ENCODE measurements at places on chromosomes 1 and 21. TPM values are rescaled to one million over a fixed set of nuclear protein-coding genes. Genes with fewer than 3 reads are reported as not detected.

DNA sequence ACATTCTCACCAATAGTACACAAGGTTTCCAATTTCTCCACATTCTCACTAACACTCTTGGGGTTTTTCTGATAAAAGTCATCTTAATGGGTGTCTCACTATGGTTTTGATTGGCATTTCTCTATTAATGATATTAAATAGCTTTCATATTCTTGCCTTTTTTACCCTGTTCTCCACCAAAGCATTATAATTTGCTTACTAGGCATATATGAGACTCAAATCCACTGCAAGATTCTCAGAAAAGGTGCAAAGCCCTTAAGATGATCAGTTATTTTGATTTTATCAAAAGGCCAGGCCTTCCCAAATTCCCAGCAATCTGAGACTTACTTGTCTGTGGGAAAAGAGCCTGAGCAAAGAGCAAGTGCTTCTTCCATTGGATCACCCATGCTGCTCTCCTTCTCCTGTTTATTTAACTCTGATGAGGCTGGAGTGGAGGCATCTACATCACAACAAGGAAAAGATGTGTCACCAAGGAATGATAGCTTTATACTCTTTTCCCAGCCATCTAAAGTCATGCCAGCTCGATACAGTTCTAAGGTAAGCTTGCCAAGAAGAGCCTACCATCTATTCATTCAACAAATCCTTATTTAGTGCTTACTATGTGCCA is 24.6 kb downstream of the CLSPN start:
- H3K27me3 ChIP-seq = no peaks in the 10 kb centered on the region
- H3K4me1 ChIP-seq = no peaks in the 10 kb centered on the region
- no peaks in the 10 kb centered on the region for H3K36me3 ChIP-seq
- DNase-seq = no peak
- H3K4me3 ChIP-seq = no peak overlapping the region
- H3K27ac ChIP-seq = no peak overlapping the region

DNA sequence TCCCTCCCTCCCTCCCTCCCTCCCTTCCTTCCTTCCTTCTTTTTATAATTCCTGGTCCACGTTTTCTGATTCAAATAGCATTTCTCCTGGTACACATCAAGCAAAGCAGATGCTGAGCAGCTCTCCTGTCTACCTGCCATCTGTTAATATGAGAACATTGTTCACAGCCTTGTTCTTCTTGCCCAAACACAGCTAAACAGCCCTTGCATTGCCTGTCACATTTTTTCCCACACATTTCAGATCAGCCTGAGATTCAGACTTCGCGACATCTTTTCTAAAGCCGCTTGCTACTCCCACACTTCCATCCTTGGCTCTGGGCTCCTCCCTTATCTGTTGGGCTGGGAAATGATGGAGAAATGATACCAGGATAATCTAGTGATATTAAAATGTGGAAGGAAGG is 200.5 kb downstream of the PCP4 start:
- no peaks in the 10 kb centered on the region for H3K36me3 ChIP-seq
- no peak overlapping the region for H3K27ac ChIP-seq
- H3K27me3 ChIP-seq = no peaks in the 10 kb centered on the region
- no peaks in the 10 kb centered on the region for H3K4me1 ChIP-seq

DNA sequence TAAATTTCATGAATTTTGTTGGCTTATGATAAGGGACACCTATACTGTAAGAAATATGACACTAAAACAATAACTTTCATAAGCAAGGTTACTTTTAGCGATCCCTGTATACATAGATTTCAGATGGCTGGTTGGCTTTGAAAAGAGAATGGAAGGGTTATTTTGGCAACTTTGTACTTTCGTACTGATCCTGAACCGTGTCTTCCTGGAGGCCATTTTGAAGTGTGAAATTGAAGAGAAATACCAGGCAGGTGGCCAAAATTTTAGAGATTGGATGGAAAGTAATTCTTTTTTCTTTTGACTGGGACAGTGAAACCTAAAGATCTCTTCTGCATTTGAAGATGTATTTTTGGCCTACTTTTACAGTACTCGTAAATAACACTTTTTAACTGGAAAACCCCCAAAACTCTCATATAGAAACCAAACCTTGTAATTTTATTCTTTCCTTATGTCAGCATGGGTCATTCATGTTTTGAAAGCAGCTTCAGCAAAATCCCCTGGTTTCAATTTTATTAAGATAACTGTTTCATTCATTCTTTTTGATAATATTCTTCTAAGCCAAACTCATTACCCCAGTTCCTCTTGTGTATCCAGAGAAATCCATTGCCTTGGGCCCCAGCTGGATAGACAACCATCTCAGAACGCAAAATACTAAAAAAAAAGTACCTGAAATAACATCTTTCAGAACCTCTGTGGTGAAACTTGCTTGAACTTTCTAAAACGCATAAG is 38.4 kb upstream of the ZNF281 start:
- no peak overlapping the region for H3K4me3 ChIP-seq
- no peaks in the 10 kb centered on the region for H3K4me1 ChIP-seq
- no peaks in the 10 kb centered on the region for H3K36me3 ChIP-seq
- no peaks in the 10 kb centered on the region for H3K27me3 ChIP-seq

- no peaks in the 10 kb centered on the region for H3K27me3 ChIP-seq
- H3K36me3 ChIP-seq = no peaks in the 10 kb centered on the region
- no peak for DNase-seq
- H3K27ac ChIP-seq = peak overlapping the region; percentile 48
Measured at GRCh38 chr1:185693654-185694053, 40.5 kb upstream of the HMCN1 start.

GRCh38 chr1:180994262-180994661 is 28.4 kb downstream of the STX6 start:
- no peak overlapping the region for H3K27ac ChIP-seq
- no peaks in the 10 kb centered on the region for H3K4me1 ChIP-seq
- no peak for DNase-seq

DNA sequence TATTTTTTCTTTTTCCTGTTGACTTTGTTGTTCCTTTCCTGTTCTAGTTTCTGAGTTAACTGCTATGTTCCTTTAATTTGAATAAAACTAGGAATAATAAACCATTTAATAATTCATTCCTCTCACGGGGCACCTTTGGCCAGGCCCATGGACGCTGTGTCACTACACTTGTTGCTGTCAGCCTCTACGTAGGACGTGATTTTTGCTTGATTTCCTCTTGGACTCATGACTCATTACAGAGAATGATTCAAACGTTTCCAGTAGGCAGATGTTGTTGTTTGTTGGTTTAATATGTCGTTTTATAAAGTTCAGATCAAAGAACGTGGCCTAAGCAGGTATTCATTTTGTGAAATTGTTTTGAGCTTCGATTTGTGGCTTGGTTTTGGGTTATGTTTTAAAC is 9.1 kb upstream of the SLC19A1 start:
- no peak overlapping the region for H3K4me3 ChIP-seq
- H3K4me1 ChIP-seq = peaks cover 18% of the 10 kb centered on the region
- peak overlapping the region; percentile 48 for H3K27ac ChIP-seq
- no peaks in the 10 kb centered on the region for H3K27me3 ChIP-seq

DNA sequence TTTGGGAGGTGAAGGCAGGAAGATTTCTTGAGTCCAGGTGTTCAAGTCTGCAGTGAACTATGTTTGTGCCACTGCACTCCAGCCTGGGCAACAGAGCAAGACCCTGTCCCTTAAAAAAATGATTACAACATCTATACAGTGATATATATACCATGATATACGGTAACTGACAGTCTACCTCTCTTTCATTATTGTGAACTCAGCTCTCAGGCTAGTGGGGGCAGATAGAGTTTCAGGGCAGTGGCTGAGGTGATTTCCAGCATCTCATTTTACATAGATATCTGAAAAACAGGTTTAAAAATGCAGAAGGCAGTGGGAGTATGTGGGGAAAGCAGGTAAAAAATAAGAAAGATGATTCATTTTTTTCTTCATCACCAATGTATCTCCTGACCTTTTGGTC is 8.1 kb upstream of the NTNG1 start:
- DNase-seq = no peak
- H3K36me3 ChIP-seq = no peaks in the 10 kb centered on the region
- H3K27ac ChIP-seq = no peak overlapping the region
- H3K4me1 ChIP-seq = no peaks in the 10 kb centered on the region

DNA sequence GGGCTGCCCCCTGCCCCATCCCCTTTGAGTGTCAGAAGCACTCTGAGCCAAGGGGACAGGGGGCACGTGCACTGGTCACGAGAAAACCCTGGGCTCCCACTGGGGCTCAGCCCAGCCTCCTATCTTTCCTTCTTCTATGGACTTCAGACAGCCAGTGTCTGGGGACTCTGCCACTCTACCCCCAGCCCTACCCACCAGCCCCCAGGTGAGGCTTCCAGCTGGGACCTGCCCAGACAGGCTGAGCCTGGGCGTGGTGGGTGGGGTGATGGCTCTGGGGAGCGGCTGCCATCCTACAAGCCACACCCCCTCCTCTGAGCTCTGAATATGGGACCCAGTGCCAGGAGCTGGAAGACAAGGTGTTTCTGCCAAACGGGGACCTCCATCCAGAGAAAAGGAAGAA is 8.0 kb upstream of the SFN start:
- DNase-seq = peak; percentile 85
- peaks cover 35% of the 10 kb centered on the region for H3K4me1 ChIP-seq
- H3K4me3 ChIP-seq = no peak overlapping the region

- no peaks in the 10 kb centered on the region for H3K27me3 ChIP-seq
- no peak overlapping the region for H3K4me3 ChIP-seq
- H3K27ac ChIP-seq = peak overlapping the region; percentile 90
Measured at GRCh38 chr1:16020325-16020724, 1.5 kb upstream of the CLCNKA start.

DNA sequence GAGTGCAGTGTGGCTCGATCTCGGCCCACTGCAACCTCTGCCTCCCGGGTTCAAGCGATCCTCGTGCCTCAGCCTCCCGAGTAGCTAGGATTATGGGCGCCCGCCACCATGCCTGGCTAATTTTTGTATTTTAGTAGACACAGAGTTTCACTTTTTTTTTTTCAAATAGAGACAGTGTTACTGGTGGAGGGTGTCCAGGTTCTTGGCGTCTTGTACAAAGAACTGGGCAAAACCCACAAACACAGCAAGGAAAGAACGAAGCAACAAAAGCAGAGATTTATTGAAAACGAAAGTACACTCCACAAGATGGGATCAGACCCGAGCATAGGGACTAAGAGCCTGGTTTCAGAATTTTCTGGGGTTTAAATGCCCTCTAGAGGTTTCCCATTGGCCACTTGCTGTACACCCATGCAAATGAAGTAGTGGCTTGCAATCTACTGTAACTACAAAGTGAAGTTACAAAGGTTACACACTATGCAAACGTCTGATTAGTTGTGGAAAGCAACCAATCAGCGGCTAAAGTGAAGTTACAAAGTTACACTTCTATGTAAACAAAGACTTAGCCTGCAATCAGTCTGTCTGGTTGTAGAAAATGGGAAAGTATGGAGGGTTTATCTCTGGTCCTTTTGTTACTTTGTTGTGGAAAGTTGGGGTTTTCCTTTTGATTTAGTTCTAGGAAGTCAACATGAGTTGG is 199.1 kb downstream of the DYRK1A start:
- H3K4me1 ChIP-seq = peaks cover 22% of the 10 kb centered on the region
- H3K36me3 ChIP-seq = no peaks in the 10 kb centered on the region
- H3K4me3 ChIP-seq = no peak overlapping the region
- no peak for DNase-seq
- H3K27ac ChIP-seq = no peak overlapping the region

GRCh38 chr1:226691247-226691646 is 47.8 kb downstream of the ITPKB start:
- no peak overlapping the region for H3K4me3 ChIP-seq
- peak overlapping the region; percentile 71 for H3K27ac ChIP-seq
- no peaks in the 10 kb centered on the region for H3K27me3 ChIP-seq

- no peak for DNase-seq
- H3K27ac ChIP-seq = no peak overlapping the region
- no peaks in the 10 kb centered on the region for H3K27me3 ChIP-seq
- H3K4me3 ChIP-seq = no peak overlapping the region
- H3K36me3 ChIP-seq = peaks cover 34% of the 10 kb centered on the region
Measured at GRCh38 chr21:46234436-46234950, 5.9 kb upstream of the LSS start.

GRCh38 chr1:235336903-235337302 is 8.5 kb downstream of the GGPS1 start:
- no peaks in the 10 kb centered on the region for H3K36me3 ChIP-seq
- H3K27ac ChIP-seq = no peak overlapping the region
- H3K4me1 ChIP-seq = peaks cover under 1% of the 10 kb centered on the region
- no peak for DNase-seq
- no peaks in the 10 kb centered on the region for H3K27me3 ChIP-seq

SFT2D2 gene
- total RNA-seq = 51.1 TPM

AGT gene
- total RNA-seq = 1.1 TPM

CA14 gene
- 0.27 TPM for total RNA-seq

MAB21L3 gene
- total RNA-seq = 2.2 TPM

TCHHL1 gene
- not detected for total RNA-seq

CFHR4 gene
- not detected for total RNA-seq

RAB3B gene
- total RNA-seq = 3.3 TPM

Data from transverse colon (tissue), 4 donors.